ENCODE measurements at places on chromosomes 4 and X. TPM values are rescaled to one million over a fixed set of nuclear protein-coding genes. Genes with fewer than 3 reads are reported as not detected.

The MAGEA2B gene
- total RNA-seq = not detected

The SLC10A7 gene
- total RNA-seq = 26.9 TPM

The CYBB gene
- total RNA-seq = 0.32 TPM

The NLRP2B gene
- total RNA-seq = not detected

The SULT1E1 gene
- not detected for total RNA-seq

The PDLIM3 gene
- total RNA-seq = not detected

The RPL10 gene
- total RNA-seq = 2,525 TPM

Data from T-helper 1 cell treated with Interleukin-12 subunit alpha and Interleukin-12 subunit beta and Interleukin-4 antibody, amounts not matched to agents 30 ng/mL and 1 ng/mL, for 36 hours (primary cell).